ENCODE measurements at places on chromosomes 5 and 9.
A peak's percentile ranks its signal among the peaks of the same experiment; 100 is the strongest.

- DNase-seq, result peak; percentile 11
Observed at GRCh38 chr5:1405539-1406530, 39.4 kb downstream of the SLC6A3 start.

DNA sequence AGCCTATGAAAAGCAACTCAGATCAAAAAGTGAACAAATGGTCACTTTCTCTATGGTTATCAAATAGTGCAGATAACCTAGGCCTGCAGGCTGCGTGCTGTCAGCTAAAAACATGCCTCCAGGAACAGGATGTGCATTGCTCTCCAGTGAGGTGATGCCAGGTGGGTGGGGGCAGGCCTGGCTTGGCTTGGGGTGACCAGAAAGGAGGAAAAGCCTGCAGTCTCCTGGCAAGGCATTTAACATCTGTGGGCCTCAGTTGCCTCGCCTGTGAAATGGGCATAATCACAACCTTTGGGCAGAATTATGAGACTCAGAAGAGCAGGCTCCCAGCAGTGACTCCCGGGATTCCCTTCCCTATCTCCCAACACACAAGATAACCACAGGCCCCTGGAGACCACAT lies 135.9 kb downstream of the COL23A1 start:
- no peak for DNase-seq

- no peak for DNase-seq
Observed at GRCh38 chr5:9454012-9454481, 91.8 kb downstream of the SEMA5A start.

- DNase-seq, result no peak
Observed at GRCh38 chr9:121714075-121714705, 62.8 kb downstream of the DAB2IP start.

- DNase-seq, result no peak
Observed at GRCh38 chr5:58493141-58493540, 1.9 kb downstream of the GAPT start.

DNA sequence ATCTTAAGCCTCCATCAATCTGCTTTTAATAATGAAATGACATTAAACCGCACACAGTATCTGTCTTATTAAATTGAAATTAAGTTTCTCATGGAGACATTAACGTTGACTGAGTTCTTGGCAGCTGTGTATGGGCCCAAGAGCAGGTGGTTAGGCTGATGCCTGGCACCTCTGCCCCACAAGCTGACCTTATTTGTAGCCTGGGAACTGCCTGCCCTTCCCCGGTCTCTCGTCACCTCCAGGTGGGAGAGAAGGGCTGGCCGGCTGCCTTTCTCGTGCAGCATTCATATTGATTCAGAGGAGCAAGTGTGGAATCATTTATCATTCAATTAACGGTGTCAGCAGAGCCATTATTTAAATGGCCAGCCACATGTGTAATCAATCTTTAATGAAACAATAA lies 53.0 kb upstream of the FCN1 start:
- DNase-seq, result peak; percentile 39

DNA sequence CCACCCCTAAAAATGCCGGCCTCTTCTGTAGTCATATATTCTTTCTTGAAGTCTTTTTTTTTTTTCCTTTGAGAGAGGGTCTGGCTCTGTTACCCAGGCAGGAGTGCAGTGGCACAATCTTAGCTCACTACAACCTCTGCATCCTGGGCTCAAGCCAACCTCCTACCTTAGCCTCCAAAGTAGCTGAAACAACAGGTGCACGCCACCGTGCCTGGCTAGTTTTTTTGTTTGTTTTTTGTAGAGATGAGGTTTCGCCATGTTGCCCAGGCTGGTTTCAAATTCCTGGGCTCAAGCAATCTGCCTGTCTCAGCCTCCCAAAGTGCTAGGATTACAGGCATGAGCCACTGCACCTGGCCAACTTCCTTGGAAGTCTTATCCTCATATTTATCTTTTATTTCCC lies 19.1 kb downstream of the SREK1IP1 start:
- no peak for DNase-seq

- DNase-seq, result no peak
Observed at GRCh38 chr9:111807197-111807596, 12.5 kb upstream of the SHOC1 start.

GRCh38 chr9:36560771-36561170 lies 11.9 kb upstream of the MELK start:
- DNase-seq, result no peak

DNA sequence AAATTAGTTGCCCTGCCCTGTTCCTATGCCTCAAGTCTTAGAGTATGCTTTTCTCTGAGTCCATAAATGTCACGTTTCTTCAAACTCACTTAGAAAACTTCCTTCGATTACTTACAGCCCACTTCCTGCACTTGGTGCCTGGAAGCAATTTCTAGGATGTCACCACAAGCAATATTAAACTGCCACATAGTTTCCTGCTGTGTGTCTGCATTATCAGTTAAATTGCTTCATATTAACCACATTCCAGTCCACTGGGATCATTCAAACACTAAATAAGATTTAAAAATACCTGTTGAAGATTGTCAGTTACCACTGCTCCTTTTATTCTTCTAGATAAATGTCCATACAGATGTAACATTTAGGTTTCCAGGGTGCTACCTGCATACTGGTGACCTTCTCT lies 4.1 kb downstream of the DENND1A start:
- DNase-seq, result no peak

- DNase-seq, result no peak
Observed at GRCh38 chr9:114240647-114241558, 82.0 kb upstream of the ORM1 start.

GRCh38 chr5:6333182-6333905 lies 45.0 kb downstream of the MED10 start:
- DNase-seq, result no peak

DNA sequence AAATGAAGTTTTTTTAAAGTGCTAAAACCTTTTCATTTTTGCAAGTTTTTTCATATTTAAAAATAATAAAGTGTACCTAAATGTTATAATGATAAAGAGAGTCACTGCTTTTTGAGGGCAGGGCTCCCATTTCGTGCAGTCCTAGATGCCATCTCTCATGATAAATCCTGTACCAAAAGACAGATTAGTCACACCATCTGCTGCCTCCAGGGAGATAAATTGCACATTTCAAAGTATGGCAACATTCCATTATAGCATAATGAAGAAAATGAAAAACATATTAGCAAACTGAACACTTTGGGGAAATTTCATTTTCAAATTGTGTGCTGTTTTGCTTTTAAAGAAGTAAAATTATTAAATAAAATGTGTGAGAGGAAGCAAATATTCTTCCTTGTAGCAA lies 257.2 kb downstream of the KIAA0825 start:
- DNase-seq, result no peak

- no peak for DNase-seq
Observed at GRCh38 chr9:116323012-116323411, 169.4 kb downstream of the PAPPA start.

DNA sequence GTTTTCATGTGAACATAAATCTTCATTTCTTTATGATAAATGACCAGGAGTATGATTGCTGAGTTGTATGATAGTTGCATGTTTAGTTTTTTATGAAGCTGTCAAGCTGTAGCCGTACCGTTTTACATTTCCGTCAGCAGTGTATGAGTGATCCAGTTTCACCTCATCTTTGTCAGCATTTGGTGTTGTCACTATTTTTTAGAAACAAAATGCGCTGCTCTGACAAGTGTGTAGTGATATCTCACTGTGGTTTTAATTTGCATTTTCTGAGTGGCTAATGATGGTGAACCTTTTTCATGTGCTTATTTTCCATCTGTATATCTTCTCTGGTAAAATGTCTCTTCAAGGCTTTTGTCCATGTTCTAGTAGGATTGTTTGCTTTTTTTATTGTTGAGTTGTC lies 6.7 kb upstream of the SPATA31D1 start:
- DNase-seq, result no peak

DNA sequence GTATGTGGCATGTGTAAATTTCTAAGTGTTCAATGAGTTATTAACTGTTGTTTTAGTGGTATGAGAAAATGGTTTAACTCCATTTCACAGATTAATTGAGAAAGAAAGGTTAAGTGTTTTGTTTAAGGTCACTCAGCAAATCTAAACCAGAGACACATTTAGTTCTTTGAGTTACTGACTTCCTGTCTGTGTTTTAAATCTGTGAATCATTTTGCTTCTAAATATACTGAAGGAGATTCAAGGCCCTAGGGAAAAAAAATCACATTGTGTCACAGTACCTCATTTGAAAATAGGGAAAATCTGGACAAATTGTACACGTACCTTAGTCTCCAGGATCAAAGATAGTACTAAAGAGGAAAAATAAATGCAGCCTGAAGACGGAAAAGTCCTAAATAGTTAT lies 368.2 kb downstream of the TMEM161B start:
- no peak for DNase-seq

DNA sequence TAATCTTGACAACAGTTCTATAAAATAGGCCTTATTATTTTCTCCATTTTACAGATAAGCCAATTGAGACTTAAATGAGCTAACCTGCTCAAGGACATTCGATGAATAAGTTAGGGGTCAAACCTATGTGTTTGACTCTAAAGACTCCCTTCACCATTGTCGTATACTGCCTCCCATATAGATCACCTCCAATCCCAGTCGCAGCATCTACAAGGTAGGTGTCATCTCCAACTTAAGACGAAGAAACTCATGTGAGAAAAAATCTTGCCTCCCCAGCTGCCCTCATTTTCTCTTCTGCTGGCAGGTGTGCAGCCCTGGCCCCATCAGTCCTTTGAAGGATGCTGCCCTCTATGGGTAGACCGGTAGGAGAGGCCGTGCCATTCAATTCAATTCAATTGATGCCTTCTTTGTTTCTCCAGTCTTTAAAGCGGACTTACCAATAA lies 75.2 kb upstream of the SMARCA2 start:
- no peak for DNase-seq

- no peak for DNase-seq
Observed at GRCh38 chr9:133533857-133534256, 647 bp upstream of the ADAMTSL2 start.

GRCh38 chr5:89043676-89044075 lies 160.7 kb upstream of the MEF2C start:
- no peak for DNase-seq

DNA sequence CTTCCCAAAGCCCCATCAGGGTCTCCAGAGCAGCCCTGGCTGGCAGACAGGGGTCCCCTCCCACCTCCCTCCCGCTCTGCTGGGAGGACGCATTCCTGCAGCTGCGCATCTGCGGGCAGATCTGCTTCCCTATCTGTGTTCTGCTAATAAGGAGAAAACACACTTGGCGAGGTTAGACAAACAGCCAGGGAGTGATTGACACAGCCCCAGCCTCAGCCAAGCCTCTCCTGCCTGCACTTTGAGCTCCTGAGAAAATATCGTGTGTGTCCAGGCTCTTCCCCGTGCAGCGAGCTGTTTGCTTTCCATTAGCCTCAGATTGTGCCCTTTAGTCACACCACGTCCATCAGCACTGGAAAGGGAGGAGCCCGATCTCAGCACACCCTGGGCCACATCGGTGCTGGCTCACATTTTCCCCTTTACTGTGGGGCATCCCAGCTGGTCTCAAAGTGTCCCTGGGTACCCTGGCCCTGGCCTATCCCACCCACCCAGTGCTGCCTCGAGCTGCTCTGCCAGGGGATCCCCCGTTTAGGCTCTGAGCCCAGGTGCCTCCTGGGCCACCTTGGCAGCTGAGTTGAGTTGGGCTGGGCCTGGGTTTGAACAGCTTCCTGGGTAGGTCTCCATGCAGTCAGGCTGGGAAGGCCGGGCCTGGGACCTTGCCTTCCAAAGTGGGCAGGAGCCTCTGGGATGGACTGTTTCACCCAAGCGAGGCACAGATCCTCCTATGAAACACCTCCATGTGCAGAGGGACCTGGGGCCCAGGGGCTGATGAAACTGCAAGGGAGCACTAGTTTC lies 61.1 kb downstream of the BARX1 start:
- DNase-seq, result peak; percentile 48

DNA sequence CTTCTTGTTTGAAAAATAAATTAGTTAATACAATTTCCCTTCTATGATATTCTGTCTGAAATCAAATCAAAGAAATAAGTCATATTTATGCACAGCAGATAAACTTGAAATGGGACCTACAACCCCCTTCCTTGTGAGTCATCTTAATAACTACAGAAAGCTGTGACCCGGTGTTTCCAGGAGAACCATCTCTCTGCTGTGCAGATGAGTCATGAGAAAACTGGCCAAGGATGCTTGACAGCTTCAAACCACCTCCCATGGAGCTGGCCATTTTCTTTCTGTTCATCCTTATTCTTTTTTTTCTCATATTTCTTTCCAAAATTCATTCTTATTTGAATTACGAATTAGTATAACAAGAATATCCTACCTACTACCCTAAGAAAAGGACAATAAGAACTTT lies 43.4 kb upstream of the NR4A3 start:
- DNase-seq, result no peak

GRCh38 chr5:140324041-140324600 lies 21.2 kb upstream of the PFDN1 start:
- no peak for DNase-seq

DNA sequence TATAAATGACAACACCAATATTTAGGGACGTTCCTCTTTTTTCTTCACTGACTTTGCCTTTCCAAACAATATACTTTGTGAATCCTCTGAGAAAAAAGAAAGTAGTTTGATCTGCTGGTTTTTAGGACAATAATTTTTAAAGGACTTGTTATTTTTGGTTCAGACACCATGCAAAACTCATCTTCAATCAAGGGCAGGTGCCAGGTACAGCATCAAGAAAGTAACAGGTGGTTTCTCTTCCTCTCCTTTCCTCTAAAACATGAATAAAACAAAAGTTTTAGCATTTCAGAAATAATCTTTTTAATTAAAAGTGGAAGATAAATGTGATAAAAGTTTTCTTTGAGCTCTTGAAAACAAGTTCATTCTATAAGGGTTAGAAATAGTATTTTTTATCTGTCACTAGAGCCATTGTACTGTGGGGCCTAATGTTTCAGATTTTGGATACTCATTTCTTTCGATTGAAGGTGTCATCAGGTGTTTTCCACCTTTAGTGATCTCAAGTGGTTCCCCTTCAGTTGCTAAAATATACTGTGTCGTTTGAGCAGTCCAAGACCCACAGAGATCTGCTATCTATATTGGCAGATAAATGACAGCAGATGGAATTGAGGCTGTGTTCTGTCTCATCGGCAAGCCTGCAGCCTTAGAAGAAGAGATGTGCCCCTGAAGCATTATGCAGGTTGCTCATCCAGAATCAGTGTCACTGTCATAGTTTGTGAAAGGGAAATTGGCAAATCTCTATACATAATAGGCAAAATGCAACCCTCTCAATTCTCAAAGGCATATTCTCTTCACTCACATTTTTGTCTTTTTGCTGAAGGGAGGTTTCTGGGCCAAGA lies 499.7 kb downstream of the PDE4D start:
- DNase-seq, result no peak

DNA sequence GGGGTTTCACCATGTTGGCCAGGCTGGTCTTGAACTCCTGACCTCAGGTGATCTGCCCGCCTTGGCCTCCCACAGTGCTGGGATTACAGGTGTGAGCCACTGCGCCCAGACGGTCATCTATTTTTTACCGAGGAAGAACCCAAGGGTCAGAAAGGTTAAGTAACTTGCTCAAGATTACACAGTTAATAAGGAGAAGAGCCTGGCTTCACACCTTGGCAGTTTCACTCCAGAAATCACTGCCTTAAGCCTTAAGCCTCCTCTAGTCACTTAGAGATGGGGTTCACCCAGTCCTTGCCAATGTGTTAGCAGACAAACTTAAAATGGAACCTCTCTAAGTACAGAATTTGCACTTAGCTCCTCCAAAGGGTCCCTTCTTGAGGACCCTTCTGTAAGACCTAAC lies 116.3 kb downstream of the PTTG1 start:
- DNase-seq, result no peak

- DNase-seq, result no peak
Observed at GRCh38 chr5:58122157-58122556, 337.7 kb downstream of the PLK2 start.

- DNase-seq, result peak; percentile 83
Observed at GRCh38 chr9:113599646-113600022, 136.1 kb downstream of the RGS3 start.

Measured in tibial artery (tissue), 4 donors.